ENCODE measurements at places on chromosomes 7 and 10. TPM values are rescaled to one million over a fixed set of nuclear protein-coding genes. Genes with fewer than 3 reads are reported as not detected.

TWIST1 gene
- total RNA-seq, result 0.31 TPM

- H3K4me1 ChIP-seq, result no peaks in the 10 kb centered on the region
- H3K4me3 ChIP-seq, result no peak overlapping the region
- H3K27me3 ChIP-seq, result no peaks in the 10 kb centered on the region
- H3K36me3 ChIP-seq, result no peaks in the 10 kb centered on the region
Observed at GRCh38 chr10:116182426-116182825, 90.6 kb downstream of the GFRA1 start.

DNA sequence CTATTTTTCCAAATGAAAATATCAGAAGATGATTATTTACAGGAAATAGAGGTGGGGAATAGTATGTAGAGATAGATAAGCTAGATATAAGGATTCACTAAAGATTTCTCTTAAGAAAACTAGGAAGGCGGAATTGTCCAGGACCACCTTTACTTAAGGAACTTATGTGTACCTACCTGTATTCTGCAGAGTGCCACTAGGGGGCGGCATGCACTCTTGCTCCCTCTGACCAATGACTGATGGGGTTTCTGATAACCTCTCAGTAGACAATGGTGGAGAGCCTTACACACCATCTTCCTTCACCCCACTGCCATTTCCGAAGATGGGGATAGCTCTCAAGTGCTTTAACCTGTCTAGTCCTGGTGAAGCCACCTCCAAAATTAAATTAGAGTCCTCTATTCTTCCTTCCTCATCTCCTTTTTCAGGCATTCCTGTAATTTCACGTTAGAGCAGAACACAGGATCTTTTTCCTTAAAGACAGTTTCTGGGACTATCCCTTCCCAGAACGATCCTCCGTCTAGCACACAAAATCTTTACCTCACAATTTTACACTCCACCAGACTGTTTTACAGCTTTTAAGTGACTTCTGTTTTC lies 453.1 kb downstream of the SORCS1 start:
- no peaks in the 10 kb centered on the region for H3K27me3 ChIP-seq
- DNase-seq, result peak; percentile 43
- H3K4me3 ChIP-seq, result no peak overlapping the region
- peaks cover 6% of the 10 kb centered on the region for H3K4me1 ChIP-seq
- H3K36me3 ChIP-seq, result no peaks in the 10 kb centered on the region

- H3K4me1 ChIP-seq, result peaks cover 2% of the 10 kb centered on the region
- DNase-seq, result no peak
- H3K36me3 ChIP-seq, result no peaks in the 10 kb centered on the region
- H3K27ac ChIP-seq, result no peak overlapping the region
Observed at GRCh38 chr7:147265528-147265927, 1148.9 kb downstream of the CNTNAP2 start.

- H3K27ac ChIP-seq, result no peak overlapping the region
- peaks cover 38% of the 10 kb centered on the region for H3K4me1 ChIP-seq
- H3K4me3 ChIP-seq, result peak overlapping the region; percentile 66
- no peaks in the 10 kb centered on the region for H3K27me3 ChIP-seq
- H3K36me3 ChIP-seq, result no peaks in the 10 kb centered on the region
Observed at GRCh38 chr7:1531979-1532455, 1.5 kb downstream of the MAFK start.

DNA sequence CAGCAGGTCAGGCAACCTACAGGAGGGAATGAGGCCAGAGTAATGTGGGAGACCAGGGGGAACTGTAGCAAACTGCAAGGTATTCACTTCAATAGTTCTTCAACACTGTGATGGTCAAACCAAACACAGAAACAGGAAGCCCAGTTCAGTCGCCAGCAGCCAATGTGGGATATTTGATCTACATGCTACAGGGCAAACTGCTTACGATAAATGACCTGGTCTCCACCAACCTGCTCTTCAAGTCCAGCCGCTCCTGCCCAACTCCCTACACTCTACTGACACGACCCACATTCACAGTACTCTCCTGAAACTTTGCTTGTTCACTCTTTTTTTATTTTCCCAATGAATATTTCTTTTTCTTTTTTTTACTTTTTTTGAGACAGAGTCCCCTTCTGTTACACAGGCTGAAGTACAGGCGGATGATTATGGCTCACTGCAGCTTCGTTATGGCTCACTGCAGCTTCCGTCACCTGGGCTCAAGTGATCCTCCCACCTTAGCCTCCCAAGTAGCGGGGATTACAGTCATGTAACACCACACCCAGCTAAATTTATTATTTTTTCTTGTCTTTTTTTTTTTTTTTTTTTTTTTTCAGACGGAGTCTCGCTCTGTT lies 42.1 kb downstream of the MDH2 start:
- no peaks in the 10 kb centered on the region for H3K27me3 ChIP-seq
- no peak overlapping the region for H3K27ac ChIP-seq
- H3K4me3 ChIP-seq, result no peak overlapping the region
- H3K36me3 ChIP-seq, result no peaks in the 10 kb centered on the region
- H3K4me1 ChIP-seq, result no peaks in the 10 kb centered on the region

DNA sequence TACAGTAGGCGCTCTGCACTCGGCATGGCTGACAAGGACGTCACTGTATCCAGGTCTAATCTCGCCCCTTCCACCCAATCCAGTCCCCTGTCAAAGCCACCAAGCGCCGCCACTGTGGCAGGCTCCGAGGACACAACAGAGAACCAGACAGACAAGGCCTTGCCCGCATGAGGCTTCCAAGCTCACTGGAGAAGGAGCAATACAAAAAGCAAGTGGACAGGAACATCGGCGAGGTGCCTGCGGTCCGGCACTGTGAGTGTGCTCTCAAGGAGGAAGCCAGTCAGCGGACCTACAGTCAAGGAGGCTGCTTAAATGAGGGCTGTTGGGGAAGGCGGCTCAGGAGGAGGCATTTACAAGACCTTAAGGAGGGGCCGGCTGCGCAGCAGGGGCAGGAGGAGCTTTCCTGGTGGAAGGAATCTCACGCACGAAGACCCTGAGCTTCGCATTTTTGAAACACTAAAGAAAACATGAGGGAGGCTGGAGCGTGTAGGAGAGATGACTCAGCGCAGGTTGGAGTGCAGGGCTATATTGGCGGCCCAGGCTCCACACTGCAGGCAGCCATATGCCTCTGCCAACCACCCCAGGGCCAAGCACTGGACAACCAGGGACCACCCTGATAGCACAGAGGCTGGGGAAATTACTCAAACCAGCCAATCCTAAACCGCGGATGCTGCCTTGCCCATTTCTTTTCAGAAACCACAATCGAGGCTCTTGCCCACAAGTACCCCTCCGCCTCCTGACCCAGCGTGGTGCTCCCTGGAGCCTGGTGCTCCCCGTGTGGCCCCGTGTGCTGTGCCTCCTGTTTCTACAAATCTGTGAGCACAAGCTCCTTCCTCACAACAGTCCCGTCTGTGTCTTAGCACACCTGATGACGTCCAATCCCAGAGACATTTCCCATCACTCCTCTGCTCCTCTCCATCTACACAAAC lies 28.9 kb downstream of the GNA12 start:
- peaks cover 36% of the 10 kb centered on the region for H3K4me1 ChIP-seq
- H3K27me3 ChIP-seq, result no peaks in the 10 kb centered on the region
- H3K36me3 ChIP-seq, result no peaks in the 10 kb centered on the region
- no peak overlapping the region for H3K4me3 ChIP-seq
- DNase-seq, result peak; percentile 65

GRCh38 chr10:3595736-3596135 lies 189.3 kb downstream of the KLF6 start:
- no peak overlapping the region for H3K4me3 ChIP-seq
- H3K27me3 ChIP-seq, result no peaks in the 10 kb centered on the region
- no peaks in the 10 kb centered on the region for H3K36me3 ChIP-seq
- no peak overlapping the region for H3K27ac ChIP-seq
- H3K4me1 ChIP-seq, result no peaks in the 10 kb centered on the region

Data from H1 (cell line).